Activated CD8-positive, alpha-beta T cell treated with anti-CD3 and anti-CD28 coated beads, Interleukin-2, amount 10 ng/mL, durations not matched to agents 7 days and 5 days (primary cell): ENCODE measurements at places on chromosomes 5 and 9. TPM values are rescaled to one million over a fixed set of nuclear protein-coding genes. Genes with fewer than 3 reads are reported as not detected.

The HMHB1 gene
- not detected for total RNA-seq

The DMRT3 gene
- not detected for total RNA-seq

The IFNA13 gene
- not detected for total RNA-seq

The UNC5A gene
- not detected for total RNA-seq

The CCL27 gene
- total RNA-seq, result not detected

The ENTREP1 gene
- not detected for total RNA-seq

The PITX1 gene
- total RNA-seq, result not detected

The AIF1L gene
- 0.31 TPM for total RNA-seq

The STK32A gene
- total RNA-seq, result not detected

The PDGFRB gene
- total RNA-seq, result 49.0 TPM

The MINAR2 gene
- total RNA-seq, result not detected

The SIMC1 gene
- total RNA-seq, result 26.3 TPM

The CATSPER3 gene
- total RNA-seq, result 0.89 TPM

The SCGB3A2 gene
- not detected for total RNA-seq

The MARCHF3 gene
- 2.4 TPM for total RNA-seq

The SOX30 gene
- 0.10 TPM for total RNA-seq

The CARD6 gene
- 3.0 TPM for total RNA-seq

The HACD4 gene
- total RNA-seq, result 13.3 TPM

The SLC36A3 gene
- total RNA-seq, result not detected

The LURAP1L gene
- total RNA-seq, result not detected

The FAM151B gene
- not detected for total RNA-seq

The FLT4 gene
- total RNA-seq, result 0.90 TPM

The MEIKIN gene
- not detected for total RNA-seq

The IL12B gene
- total RNA-seq, result not detected

The CDKN2B-AS1 gene
- 6.9 TPM for total RNA-seq

The ACOT12 gene
- not detected for total RNA-seq

The LPCAT1 gene
- 68.3 TPM for total RNA-seq
